ENCODE measurements at places on chromosomes 2 and 18. TPM values are rescaled to one million over a fixed set of nuclear protein-coding genes. Genes with fewer than 3 reads are reported as not detected.
A peak's percentile ranks its signal among the peaks of the same experiment; 100 is the strongest.

Gene ITGA6
- 254 TPM for total RNA-seq

Gene FBLN7
- 0.60 TPM for total RNA-seq

Gene RNF103
- 41.7 TPM for total RNA-seq

Gene TOGARAM2
- 10.5 TPM for total RNA-seq

Gene HDLBP
- 412 TPM for total RNA-seq

Gene ACADL
- total RNA-seq: 167 TPM

Gene RTKN
- 90.3 TPM for total RNA-seq

Gene HSPE1
- 47.5 TPM for total RNA-seq

Gene SERPINB11
- not detected for total RNA-seq

Gene ZNF892
- total RNA-seq: 14.9 TPM

DNA sequence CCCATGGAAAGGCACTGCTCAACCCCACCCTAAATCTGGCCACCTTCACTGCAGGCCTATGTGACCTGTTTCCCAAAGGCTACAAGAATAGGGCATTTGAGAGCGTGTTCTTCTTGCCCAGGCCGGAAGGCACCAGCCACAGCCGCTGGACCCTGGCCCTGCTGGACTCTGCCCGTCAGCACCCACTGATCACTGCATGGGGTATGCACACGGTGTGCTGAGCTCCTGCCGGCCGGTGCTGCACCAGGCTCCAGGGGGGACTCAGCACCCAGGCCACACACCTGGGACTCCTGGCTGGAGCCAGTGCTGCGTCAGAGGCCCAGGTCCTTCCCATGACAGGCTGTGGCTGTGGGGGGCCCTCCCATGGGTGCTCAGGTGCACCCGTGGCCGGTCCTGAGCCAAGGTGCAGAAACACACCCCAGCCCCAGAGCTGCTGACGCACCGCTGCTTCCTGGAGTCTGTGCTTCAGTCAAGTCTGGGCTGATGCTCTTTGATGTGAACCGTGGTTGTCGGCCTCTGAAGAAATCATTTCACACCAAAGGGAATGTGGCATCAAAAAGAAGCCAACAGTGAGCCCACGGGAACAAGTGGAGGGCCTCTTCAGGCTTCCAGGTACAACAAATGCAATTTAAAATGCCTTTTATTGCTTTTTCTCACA lies 6.5 kb downstream of the KCNG2 start:
- no peak for DNase-seq

GRCh38 chr2:180690611-180691010 lies 289.8 kb upstream of the UBE2E3 start:
- no peak for DNase-seq

DNA sequence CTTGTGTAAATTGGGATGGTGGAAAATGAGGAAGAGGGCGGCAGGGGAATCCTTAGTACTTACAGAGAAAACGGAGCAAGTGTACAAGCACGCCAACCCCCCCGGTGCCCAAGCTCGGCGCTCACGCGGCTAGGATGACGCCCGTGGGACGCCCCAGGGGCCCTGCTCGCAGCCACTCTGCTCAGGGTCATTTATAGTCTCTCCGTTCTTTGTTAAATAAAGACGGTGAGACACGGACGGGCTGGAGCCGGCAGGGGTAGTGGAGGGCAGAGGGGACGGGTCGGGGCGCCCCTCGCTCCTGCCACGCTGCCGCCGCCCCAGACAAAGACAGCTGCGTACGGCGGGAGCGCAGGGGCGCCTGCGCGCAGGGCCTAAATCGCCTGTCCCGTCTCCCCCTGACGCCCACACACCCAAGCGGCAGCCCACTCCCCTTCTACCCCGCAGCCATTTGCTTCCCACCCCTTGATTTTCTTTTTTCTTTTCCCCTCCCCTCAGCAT lies 37.8 kb downstream of the PCBP1 start:
- peak; percentile 67 for DNase-seq

GRCh38 chr2:235238537-235238936 lies 255.3 kb upstream of the AGAP1 start:
- peak; percentile 22 for DNase-seq

DNA sequence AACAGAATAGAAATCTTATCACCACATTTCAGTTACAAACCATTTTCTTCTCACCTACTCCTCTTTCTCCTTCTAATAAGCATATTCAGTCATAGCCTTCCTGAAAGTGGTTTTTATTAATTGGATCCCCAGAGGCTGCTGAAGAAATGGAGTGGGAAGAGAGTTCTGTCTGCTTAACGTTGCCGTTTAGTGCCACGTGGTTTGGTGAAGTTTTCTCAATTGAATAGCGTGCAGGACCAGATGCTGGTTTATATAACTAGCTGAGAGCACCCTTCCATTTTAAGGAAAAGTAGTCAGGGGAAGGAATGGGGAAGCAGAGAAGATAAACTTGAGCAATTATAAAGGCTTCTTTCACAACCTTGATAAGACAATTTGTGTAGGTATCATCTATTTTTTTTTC lies 318.7 kb downstream of the PTH2R start:
- DNase-seq: no peak

GRCh38 chr2:67712484-67712883 lies 315.4 kb downstream of the ETAA1 start:
- no peak for DNase-seq

DNA sequence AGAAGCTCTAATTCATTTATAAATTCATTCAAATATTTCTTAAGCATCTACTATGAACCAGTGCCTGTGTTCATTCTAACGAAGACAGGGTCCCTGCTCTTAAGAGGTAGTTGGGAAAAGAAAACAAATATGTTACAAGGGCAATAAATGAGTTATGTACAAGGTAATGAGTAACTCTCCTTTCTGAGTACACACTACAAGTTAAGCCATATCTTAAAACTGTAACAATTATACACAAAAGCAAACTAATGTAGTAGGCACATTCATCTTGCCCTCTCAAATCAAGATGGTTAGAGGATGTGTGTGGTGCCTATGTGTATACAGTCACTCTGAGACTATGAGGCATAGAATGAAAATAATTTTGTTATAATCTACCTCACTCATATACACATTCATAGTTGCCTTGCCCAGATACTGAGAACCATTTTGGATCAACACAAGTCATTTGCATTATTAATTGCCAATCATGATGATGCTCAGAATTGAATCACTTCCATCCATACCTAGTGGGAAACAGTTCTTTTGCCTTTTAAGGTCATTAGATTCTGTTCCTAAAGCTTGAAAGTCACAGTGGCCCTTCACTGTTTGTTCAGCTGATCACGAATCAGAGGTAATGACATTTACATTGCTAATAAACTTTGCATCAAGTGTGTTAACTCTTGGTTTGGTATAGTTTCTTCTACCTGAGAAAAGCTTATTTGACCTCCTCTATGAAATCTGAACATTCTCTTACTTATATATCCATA lies 283.1 kb downstream of the ZNF385B start:
- DNase-seq: no peak

GRCh38 chr18:8045884-8046281 lies 478.8 kb downstream of the PTPRM start:
- no peak for DNase-seq

DNA sequence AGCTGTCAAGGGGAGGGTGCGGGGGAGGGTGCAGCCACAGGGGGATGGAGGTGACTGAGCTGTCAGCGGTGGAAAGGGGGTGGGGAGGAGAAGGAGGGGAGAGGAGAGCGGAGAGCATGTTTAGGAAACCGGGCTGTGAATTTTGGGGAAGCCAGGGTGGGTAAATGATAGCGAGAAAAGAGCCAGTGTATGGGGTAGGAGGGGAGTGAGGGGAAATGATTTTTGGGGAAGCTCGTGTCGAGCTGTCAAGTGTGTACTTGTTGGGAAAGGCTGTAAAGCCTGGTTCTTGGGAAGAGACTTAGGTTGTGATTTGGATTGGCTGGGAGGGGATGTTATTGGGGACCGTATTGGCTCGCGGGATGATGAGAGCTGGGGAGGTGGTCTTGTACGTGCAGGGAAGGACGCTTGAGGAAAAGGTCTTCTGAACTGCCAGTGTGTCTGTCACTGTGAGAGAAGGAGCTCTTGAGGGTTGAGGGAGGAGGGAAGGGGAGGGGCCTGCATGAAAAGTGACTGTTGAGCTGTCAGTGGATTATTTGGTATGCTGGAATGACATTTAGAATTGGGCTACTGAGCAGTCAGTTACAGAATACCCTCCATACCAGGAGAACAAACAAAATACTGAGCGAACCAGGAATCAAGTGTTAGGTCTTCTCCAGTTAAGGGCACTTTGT lies 1.0 kb downstream of the UBR3 start:
- DNase-seq: peak; percentile 33

- DNase-seq: no peak
Measured at GRCh38 chr18:62744076-62744968, 29.0 kb downstream of the PHLPP1 start.

DNA sequence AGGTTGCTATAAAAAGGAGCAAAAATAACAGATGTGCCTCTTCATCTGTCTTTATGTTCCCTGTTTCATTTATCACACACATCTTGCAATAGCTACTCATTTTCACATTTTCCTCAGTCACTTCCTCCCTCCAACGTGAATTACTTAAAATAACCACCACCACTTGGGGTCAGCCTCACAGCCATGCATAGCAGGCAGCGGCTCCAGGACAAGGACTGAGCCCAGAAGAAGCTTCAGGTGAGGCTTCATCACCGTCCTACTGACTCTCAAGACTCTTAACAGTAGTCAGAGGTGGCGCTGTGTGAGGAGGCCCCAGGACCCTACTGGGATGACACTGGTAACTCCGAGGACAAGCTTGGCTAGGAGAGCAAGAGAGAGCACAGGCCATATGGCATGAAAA lies 15.5 kb upstream of the ST8SIA5 start:
- no peak for DNase-seq

GRCh38 chr2:64760128-64760527 lies 106.4 kb upstream of the SERTAD2 start:
- DNase-seq: no peak

DNA sequence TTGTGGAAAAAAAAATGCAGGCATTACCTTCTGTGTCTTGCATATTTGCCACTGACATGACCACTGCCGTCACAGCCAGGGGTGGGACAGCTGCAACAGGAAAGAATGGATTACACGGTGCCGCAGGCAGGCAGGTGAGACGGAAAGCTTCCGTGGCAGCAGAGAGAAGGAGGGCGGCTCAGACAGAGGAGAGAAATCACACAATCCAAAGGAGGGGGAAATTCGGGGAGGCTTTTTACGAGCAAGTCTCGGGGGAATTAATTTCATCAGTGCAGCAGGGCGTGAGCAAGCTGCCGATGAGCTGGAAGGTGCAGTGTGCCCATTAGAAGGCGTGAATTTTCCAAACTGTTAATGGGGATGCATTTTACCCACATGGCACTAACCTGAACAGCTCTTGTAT lies 234.8 kb upstream of the PXDN start:
- DNase-seq: no peak

DNA sequence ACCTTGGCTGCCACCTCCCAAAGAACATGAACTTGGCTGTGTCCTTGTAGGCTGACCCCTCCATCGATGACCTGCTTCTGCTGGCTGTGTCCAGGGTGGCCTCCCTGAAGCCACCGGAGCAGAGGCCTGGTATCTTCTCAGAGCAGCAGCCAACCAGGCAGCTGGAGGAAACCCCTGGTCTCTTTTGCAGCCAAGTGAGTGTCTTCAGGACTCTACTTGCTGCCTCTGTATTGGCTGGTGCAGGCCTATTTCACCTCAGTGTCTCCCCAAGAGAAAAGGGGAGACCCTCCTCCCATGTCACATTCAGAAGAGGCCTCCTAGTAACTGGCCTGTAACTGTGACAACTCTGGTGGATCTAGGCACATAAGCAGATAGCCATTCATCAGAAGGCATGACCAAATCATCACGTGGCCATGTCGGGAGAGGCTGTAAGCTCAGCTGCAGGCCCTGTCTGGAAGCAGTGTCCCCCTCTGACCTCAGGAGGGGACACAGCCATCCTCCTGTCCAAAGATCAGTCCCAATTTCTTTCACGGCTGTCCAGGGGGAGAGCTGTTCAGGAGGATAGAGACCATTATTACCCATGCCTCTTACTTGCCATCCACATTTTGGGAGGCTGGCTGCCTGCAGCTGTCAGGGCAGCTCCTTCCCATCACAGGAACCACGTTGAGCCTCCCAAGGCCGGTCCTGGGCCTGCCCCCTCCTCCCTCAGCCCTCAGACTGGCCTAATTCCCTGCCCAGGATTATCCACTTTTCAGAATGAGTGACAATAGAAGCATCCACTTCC lies 20.9 kb upstream of the ROCK2 start:
- no peak for DNase-seq

GRCh38 chr2:14661163-14661562 lies 28.6 kb downstream of the LRATD1 start:
- no peak for DNase-seq

- no peak for DNase-seq
Measured at GRCh38 chr2:10382354-10383061, 65.6 kb downstream of the ODC1 start.

DNA sequence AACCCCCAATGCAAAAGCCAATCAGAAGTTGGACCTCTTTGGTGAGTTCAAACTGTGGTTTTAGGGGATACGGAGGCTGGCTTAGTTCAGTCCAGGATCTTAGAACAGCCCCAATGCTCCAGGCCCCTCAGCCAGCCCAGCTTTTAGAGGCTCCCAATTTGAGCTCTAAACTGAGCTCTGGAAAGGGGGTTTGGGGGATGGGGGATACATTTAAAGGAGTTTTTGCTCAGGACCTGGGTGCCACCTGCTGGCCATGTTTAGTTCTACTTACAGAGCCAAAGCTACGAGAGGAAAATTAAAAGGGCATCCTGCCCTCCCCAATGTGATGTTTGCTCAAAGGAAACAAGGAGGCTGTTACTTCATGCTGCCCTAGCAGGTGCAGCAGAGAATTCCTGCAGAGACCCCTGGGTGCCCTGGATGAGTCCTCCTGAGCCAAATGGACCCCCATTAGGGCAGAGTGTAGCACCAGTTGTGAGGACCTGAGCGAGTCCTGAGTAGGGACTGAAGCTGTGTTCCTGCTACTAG lies 15.9 kb upstream of the TMEM214 start:
- DNase-seq: peak; percentile 61

- DNase-seq: no peak
Measured at GRCh38 chr18:79616651-79617510, 62.7 kb upstream of the CTDP1 start.

DNA sequence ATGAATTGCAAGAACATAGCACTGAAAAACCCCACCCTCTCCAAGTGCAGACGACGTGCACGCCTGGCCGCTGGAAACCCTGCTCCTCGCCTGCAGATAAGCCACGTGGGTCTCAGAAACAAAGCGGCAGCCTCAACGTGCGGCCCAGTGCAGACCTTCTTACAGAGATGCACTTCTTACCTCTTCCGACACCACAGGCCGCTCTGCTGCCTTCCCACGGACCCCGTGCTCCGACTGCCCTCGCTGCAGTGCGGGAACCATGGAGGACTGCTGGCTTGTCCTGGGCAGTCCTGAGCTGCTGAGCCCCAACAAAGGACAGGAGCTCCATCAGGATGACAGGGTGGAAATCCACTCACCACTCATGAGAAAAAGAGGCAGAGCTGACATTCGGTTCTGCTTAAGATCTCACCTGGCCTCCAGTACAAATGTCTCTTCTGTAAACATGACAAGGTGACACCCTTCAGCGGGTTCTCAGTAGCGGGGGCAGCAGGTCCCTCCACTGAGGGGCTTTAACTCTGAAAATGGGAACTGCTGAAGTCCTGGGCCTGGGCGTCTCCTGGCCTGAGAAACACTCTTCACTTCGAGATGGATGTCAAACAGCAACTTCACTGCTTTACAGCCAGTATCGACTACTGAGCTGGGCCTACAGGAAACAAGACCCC lies 6.2 kb downstream of the COPS9 start:
- DNase-seq: no peak

- DNase-seq: no peak
Measured at GRCh38 chr18:12014521-12015415, 33.5 kb downstream of the IMPA2 start.
